Lung microvascular endothelial cell (primary cell): ENCODE measurements at places on chromosomes 3 and 15.

GRCh38 chr3:11638495-11639358 lies 5.0 kb downstream of the VGLL4 start:
- DNase-seq, result peak; percentile 73

GRCh38 chr3:74709951-74710350 lies 95.5 kb upstream of the CNTN3 start:
- no peak for DNase-seq

DNA sequence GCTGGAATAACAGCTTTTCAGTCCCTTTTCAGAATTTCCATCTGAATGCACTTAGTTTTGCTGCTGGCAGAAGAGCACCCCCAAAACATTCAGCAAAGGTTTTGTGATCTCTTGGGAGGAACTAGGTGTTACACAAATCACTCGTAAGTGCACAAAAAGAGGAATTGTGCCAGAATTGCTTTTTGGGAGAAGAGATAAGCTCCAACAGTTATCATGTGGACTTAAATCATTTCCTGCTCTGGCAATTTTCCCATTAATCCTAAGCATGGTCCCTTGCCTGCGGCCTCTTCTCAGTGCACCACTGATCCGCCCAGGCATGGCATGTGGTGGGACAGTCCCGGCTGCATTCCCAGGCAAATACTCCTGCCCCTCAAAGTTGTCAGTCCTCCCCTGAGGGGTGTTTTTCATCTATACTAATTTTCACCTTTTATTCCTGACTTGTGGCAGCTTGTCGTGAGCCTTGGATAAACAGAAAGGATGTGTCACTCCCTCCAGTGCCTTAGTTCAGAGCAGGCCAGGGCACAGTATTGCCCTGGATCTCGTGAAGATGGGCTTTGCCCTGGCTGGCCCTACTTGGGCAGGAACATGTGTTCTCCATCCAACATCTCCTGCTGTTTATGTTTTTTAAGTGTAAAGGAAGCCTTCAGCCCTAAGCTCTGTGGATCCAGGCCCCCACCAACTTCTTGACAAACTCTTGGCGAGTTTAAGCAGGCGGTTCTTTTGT lies 44.6 kb upstream of the VILL start:
- DNase-seq, result peak; percentile 92

DNA sequence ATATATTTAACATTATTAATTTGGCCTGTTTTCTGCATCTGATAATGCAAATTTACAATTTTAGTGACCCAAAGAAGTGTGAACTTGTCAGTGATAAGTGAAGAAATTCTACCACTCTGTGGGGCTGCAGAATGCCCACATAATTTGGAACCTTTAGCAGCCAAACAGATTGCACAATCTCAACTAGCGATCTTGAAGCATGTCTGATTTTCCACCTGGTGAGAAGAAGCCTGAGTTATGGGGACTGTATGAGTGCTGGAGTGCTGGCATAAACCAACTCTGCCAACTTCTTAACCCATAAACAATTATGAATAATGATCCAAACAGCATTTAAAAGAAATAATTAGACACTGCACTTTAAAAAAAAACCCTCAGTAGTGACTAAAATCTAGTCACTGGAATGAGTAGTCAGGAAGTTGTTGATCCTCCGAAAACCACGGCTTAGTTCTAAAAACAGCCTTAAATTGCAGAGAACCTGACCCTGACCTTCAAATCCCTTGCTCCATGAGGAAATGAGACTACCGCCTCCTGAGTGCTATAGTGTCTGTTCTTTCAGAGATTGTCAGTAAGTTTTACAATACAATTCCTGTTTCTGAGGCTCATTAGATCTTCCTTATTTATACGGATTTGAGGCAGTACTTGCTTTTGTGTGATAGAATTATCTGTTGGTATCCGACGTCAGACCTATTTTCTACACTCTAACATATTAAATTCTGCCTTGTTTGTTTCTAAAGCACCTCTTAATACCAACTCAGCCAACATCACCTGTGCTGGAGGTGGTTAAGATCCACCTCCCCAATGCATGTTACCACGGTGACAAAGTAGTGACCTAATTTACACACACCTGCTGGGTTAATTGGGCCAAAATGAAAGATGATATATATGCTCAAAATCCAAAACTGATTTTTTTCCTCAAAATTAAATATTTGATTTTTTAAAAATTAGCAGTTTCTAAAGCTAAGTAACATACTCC lies 267.7 kb downstream of the ZBTB20 start:
- DNase-seq, result no peak

- DNase-seq, result no peak
These were observed 419.9 kb upstream of the RARB start for GRCh38 chr3:25007974-25008658.

DNA sequence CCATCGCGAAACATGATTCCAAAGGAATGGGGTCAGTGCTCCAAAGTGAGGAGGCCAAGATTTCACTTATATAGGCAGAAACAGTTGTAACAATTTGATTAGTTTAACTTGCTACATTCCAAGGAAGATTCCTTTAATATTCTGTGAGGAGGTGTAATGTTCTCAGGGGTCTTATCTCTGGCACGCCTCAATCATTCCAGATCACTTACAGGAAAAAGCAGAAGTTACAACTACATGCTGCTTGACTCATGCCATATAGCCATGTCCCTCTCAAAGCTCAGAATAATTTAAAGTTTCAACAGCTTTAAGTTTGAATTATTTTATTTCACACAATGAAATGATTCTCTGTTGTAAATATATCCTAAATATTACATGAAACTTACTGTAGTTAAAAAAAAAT lies 3.5 kb upstream of the FYTTD1 start:
- no peak for DNase-seq

GRCh38 chr3:111035902-111036301 lies 35.7 kb upstream of the NECTIN3 start:
- DNase-seq, result no peak

DNA sequence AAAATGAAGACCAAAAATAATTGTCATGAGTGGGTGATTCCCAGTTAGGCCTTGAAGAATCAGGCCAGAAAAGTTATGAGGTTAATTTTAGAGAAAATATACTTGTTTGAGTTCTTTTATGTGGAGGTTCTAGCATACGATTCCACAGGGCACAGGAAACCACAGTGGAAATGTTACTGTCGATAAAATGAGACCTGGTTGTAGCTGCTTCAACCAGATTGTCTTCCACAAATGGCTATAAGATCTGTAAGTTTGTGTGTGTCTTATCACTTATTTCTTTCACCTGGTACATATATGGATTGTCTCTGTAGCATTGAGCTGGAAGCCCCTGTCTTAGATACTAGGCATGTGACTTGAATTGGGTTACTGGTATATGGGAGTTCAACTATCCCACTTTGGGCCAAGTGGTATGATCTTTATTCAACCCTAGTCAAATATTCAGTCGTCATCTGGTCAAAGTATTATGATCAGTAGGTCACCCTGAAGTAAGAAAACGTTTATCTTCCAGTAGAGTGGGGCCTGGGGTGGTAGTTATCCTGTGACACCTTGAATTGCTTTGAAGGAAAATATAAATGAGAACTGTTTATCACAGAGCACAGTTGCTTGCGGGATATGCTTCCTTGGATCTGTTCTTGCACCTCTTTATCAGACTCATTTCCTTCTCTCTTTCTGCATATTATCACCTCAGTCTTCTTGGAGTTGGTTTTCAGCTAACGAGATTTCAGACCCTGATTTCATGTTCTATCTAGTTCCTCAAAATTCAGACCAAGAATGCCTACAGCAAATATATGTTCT lies 21.5 kb upstream of the ZNF609 start:
- no peak for DNase-seq

GRCh38 chr15:25652704-25653103 lies 210.4 kb downstream of the ATP10A start:
- no peak for DNase-seq

GRCh38 chr15:40582726-40583246 lies 11.3 kb upstream of the KNL1 start:
- no peak for DNase-seq

GRCh38 chr3:55461896-55462295 lies 25.2 kb downstream of the WNT5A start:
- DNase-seq, result no peak

DNA sequence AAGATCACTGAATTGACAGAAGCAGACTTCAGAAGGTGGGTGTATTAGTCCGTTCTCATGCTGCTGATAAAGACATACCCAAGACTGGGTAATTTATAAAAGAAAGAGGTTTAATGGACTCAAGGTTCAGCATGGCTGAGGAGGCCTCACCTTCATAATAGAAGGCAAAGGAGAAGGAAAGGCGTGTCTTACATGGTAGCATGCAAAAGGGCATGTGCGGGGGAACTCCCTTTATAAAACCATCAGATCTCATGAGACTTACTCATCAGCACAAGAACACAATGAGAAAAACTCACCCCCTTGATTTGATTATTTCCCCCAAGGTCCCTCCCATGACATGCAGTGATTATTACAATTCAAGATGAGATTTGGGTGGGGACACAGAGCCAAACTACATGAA lies 416.3 kb upstream of the EPHA3 start:
- DNase-seq, result no peak

- no peak for DNase-seq
These were observed 239.8 kb upstream of the TLE3 start for GRCh38 chr15:70337277-70338186.

DNA sequence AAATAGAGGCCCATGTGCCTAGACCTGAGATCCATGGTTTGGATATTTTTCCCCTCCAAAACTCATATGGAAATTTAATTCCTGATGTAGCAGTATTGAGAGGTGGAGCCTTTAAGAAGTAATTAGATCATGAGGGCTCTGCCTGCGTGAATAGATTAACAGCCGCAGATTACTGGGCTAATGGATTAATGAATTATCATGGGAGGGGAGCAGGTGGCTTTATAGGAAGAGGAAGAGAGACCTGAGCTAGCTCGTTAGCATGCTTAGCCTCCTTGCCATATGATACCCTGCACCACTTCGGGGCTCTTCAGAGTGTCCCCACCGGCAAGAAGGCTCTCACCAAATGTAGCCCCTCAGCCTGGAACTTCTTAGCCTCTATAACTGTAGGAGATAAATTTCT lies 15.8 kb downstream of the ARHGEF26 start:
- DNase-seq, result no peak

- no peak for DNase-seq
These were observed 73.8 kb downstream of the TLE3 start for GRCh38 chr15:70023769-70024491.

DNA sequence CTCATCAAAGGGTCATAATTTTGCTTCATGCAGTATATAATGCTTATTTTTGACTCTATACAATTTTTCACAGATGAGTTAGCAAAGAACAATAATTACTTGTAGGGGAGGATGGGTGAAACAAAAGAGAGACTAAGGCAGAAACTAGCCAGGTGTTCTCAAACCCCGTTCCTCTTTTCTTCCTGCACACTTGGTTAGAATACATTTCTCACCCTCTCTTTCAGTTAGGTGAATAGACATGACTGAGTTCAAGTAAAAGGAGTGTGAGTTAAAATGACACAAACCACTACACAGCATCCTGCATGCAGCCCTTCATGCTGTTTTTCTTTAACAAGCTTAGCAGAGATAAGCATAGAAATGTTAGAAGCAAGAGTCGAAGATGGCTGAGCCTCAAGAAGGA lies 922.2 kb downstream of the TBL1XR1 start:
- DNase-seq, result no peak

DNA sequence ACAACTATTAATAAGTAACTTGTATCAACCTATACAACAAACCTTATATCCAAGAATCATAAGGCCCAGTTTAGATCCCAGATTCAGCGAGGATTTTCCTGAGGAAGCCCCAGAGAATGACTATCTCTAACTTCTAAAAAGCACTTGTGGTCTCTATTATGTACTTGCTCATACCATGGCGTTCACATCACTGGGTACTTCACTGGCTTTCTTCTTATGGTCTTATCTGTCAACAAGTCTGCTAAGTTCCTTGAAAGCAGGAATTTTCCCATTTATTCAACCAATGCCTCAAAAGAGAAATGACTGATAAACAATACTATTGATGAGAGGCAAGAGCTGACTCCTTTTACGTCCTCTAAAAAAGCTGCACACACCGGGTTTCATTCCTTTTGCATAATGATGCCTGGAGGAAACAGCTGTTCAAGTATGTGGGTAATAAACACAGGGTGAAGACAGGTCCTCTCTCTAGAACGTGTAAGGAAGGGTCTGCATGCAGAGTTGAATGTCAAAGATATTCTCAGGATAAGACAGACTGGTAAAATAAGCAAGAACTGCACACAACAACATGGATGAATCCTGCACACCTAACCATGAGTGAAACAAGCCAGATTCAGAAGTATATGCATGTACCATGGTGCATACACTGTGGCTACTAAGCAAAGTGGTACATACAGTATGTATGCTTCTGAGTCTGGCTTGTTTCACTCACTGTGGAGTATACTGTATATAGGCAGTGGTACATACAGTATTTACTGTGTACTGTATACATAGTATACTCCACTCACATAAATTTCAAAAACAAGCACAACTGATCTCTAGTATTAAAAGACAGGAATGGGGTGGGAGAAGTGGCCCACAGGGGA lies 408.7 kb downstream of the SHQ1 start:
- no peak for DNase-seq

- DNase-seq, result no peak
These were observed 279.2 kb upstream of the KCNH8 start for GRCh38 chr3:18868911-18869689.

DNA sequence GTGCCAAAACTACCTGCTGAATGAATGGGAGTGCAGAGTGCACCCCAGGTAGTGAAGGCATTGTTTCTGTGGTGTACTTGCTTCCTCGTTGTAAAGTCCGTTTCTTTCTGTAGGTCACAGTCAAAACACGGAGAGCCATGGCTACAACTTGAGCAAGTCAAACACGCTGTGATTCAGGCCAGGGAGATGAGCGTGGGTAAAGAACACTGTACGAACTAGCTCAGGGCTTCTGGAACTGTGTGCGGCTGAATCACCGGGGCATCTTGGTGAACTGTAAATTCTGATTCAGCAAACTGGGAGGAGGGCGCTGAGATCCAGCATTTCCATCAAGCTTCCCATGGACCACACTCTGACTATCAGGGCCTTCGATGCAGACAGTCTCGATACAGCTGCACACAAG lies 5.0 kb upstream of the TNK2 start:
- no peak for DNase-seq

- no peak for DNase-seq
These were observed 36.4 kb upstream of the LAMP3 start for GRCh38 chr3:183198939-183199338.

DNA sequence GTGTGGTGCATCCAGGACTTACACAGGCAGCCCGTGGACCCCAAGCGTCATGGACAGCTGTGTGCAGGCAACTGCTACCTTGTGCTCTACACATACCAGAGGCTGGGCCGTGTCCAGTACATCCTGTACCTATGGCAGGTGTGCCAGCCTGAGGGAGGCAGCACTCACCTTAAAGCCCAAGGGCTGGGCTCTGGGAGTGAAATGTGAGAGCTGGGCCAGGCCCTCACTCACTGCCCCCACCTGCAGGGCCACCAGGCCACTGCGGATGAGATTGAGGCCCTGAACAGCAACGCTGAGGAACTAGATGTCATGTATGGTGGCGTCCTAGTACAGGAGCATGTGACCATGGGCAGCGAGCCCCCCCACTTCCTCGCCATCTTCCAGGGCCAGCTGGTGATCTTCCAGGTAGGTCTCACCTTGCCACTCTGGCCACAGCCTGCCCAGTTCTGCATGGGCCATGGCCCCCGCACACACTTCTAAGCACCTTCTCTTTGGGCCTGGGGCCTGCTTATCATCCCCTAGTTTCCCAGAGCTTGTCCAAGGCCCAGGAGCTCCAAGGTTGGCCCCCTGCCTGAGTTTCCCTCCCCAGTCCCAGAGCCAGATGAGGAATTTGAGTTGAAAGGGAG lies 11.0 kb downstream of the VILL start:
- DNase-seq, result no peak

- no peak for DNase-seq
These were observed 183.4 kb downstream of the GOLGA6L6 start for GRCh38 chr15:20358066-20358778.

- DNase-seq, result no peak
These were observed 19.6 kb downstream of the GALK2 start for GRCh38 chr15:49189631-49190030.

- DNase-seq, result peak; percentile 45
These were observed 9.7 kb downstream of the ETV5 start for GRCh38 chr3:186099178-186099577.
